ENCODE measurements at places on chromosomes 5 and 9. TPM values are rescaled to one million over a fixed set of nuclear protein-coding genes. Genes with fewer than 3 reads are reported as not detected.

- no peak for DNase-seq
Measured at GRCh38 chr9:96524764-96525163, 74.8 kb downstream of the HABP4 start.

The SLC6A19 gene
- total RNA-seq, result not detected

- no peak for DNase-seq
Measured at GRCh38 chr5:142660731-142661130, 25.2 kb downstream of the FGF1 start.

DNA sequence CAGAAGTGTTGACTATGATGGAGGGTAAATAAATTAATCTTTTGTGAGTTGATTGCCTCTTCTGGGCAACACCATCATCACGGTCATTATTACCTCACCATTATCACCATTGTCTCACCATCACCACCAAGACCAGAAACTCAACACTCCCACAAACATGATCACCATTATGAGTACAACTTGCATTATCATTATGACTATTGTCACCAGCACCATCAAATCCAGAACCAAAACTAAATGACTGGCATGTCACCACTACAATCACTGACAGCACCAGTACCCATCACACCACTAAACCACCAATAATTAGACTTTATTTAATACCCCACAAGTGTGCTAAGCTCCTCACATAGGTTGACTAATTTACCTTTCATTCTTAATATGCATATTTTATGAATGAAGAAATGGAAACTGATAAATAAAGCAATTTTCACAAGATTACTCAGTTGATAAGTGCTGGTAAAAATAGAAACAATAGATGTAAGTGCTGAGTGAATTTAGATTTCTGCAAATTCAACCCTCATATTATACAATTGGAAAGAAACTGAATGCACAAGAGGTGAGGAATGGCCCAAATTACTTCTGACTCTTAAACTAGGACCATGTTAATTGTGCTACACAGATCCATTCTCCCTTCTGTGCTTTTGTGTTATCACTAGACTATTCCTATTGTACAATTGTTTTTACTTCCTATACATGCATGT, 517.8 kb upstream of the PAPPA start:
- no peak for DNase-seq

- DNase-seq, result no peak
Measured at GRCh38 chr5:111782216-111782615, 25.2 kb upstream of the NREP start.

GRCh38 chr9:114746591-114747346, 59.1 kb downstream of the TNFSF15 start:
- no peak for DNase-seq

The WNT8A gene
- not detected for total RNA-seq

DNA sequence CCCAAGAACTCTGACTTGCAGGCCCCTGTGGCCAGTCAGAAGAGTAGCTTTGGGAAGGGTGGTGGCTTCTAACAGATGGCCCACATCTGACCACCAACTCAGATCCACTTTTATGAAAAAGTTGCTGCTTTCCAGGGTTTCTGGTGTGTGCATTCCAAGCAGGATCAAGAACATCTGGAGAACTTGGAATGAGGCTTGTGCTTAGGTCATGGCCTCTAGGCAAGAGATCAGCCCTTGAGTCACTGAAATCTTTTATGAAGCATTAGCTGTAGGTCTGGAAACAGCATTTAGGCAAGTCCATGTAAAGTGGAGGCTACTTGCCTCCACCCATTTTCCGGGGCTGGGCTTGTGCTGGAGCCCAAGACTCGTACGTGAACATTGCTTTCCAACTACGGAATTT, 433.3 kb downstream of the SH3GL2 start:
- DNase-seq, result no peak

DNA sequence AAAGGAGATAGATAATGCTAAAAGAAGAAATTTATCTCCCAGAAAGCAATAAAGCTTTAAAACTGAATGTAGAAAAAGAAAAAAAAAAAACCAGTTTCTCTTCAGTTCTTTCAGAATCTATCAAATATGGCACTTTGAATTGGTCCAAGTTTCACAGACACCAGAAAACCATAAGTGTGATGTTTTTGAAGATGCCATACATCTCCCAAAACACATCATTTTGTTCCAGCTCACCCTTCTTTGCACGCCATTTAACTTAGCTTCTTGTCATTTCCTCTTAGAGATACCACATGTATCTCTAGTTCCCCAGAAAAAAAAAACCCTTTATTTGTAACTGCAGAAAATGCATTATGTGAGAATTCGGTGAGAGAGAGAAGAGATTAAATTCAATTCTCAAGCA, 46.1 kb upstream of the MAMDC2 start:
- no peak for DNase-seq

DNA sequence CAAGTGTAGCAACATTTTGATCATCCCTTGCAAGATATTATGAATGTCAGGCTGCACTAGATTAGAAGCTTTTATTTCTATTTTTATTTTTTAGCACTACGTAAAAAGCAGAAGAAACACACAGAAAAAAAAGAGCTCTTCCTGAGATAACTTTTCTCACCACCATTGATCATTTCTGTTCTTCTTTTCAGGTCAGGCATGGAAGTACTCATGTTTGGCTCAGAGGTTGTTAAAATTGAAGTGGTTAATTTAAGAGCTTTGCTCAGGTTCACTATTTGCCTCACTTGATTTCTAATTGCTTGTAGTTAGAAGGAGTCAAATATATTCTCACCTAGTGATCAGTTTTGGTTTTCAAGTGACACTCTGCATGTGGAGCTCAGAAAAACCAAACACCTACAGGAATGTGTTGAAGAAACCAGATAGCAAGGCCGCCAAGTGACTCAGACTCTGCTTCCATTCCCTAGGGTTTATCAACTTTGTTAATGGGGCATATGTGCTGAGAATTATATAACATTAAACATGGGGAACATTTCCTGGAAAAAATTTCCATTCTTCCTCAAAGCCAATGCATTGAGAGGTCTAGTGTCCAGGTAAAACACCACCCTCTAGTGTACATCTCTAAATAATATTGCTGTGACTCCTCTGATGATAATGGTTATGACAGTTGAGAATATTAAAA, 679.8 kb downstream of the CETN3 start:
- DNase-seq, result no peak

The SARDH gene
- total RNA-seq, result 3.4 TPM

- no peak for DNase-seq
Measured at GRCh38 chr5:77391240-77391765, 100.8 kb downstream of the WDR41 start.

DNA sequence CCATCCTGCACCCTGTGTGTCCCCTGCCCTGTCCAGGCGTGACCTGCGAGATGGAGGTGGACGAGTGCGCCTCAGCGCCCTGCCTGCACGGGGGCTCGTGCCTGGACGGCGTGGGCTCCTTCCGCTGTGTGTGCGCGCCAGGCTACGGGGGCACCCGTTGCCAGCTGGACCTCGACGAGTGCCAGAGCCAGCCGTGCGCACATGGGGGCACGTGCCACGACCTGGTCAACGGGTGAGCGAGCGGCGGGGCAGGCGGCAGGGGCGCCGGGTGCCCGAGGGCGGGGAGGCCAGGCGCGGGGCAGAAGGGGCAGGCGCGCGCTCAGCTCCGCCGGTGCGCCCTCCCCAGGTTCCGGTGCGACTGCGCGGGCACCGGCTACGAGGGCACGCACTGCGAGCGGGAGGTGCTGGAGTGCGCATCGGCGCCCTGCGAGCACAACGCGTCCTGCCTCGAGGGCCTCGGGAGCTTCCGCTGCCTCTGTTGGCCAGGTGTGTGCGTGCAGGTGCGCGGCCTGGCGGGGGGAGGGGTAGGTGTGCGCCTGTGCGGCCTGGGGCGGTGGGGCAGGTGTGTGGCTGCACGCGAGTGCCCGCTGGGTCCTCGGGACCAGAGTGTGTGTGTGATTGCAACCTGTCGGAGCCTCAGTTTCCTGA, 10.0 kb downstream of the CRB2 start:
- peak; percentile 40 for DNase-seq

DNA sequence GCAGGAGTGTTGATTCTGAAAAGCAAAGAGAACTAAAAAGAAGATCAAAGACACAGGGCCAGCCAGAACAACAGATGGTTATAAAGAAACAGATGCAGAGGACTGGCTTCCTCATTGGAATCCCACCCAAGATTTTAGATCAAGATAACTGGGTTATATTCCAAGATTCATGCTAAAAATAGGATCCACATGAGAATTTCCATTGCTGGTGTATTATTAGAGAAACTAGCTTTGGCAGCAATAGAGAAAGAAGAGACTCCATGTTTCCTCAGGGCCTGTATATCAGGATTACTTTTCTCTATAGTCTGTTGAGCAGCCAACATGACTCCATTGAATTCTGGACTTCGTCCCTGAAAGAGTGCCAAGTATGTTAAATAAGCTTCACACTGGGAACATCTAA, 367.3 kb downstream of the TUSC1 start:
- no peak for DNase-seq

The F2RL1 gene
- total RNA-seq, result 5.9 TPM

- DNase-seq, result no peak
Measured at GRCh38 chr5:148378670-148379069, 5.1 kb upstream of the FBXO38 start.

The C9orf43 gene
- 0.35 TPM for total RNA-seq

DNA sequence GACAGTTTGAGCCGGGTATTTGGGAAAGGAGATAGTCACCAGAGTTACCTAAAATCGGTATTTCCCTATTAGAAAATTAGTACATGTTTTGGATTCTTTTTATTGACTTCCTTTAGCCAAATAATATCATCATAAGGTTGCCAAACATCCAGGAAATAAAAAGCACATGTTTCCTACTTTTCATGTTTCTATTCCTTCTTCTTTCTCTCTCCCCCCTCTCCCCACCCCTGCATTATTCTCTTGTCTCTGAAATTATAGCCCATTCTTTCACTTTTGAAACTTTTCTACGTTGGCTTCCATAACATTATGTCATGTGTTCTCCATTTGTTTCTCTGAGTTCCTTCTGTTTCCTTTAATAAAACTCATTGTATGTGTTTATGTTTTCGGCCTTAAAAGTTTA, 161.9 kb downstream of the ALDH1A1 start:
- DNase-seq, result no peak

DNA sequence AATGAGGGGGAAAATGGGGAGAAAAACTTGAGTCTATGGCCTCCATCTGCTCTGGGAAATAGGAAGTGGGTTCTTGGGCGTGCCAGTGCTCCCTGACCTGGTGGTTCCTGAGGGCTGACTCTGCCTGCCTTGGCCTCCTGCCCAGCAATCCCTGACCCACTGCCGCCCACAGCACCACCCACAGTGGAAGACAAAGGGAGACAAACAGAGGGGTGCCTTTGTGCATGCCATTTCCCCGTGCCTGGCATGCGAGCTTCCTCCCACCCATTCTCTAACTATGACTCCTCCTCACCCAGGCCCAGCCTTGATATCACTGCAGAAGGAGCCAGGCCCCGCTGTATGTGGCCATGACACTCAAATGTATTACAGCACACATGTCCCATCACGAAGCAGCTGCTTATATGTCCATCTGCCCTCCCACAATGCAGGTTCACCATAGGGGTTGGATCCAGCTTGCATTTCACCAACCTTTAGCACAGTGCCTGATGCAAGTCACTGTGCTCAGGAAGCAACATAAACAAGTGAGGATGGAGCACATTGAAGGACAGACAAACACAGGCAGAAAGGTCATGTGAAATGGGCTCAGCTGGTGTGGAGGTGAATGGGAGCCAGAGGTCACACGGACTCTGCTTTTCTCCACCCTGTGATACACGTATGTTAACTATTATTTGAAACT, 84.4 kb downstream of the ADRB2 start:
- peak; percentile 86 for DNase-seq

The FAM153A gene
- 3.7 TPM for total RNA-seq

The RFX3 gene
- 25.4 TPM for total RNA-seq

DNA sequence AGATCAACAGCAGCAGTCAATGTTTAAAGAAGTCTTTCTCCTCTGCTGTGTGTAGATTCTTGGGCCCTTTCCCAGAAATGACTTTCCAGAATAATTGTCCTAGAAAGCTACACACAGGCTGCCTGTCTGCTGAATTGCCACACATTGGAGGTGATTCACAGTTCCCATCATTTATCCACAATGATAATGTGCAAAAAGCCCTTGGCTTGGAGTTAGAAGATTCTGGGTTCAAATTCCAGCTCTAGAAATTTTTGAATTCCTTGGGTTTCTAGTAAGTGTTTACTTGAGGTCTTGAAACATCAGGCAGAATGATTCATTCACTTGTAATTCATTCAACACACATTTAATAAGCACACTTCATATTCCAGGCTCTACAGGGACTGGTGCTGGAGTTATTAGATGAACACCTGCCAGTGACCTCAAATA, 28.6 kb upstream of the EPB41L4B start:
- DNase-seq, result no peak

- DNase-seq, result no peak
Measured at GRCh38 chr5:138601444-138601843, 26.2 kb upstream of the HSPA9 start.

The PKN3 gene
- total RNA-seq, result 11.1 TPM

The TSLP gene
- total RNA-seq, result 1.3 TPM

DNA sequence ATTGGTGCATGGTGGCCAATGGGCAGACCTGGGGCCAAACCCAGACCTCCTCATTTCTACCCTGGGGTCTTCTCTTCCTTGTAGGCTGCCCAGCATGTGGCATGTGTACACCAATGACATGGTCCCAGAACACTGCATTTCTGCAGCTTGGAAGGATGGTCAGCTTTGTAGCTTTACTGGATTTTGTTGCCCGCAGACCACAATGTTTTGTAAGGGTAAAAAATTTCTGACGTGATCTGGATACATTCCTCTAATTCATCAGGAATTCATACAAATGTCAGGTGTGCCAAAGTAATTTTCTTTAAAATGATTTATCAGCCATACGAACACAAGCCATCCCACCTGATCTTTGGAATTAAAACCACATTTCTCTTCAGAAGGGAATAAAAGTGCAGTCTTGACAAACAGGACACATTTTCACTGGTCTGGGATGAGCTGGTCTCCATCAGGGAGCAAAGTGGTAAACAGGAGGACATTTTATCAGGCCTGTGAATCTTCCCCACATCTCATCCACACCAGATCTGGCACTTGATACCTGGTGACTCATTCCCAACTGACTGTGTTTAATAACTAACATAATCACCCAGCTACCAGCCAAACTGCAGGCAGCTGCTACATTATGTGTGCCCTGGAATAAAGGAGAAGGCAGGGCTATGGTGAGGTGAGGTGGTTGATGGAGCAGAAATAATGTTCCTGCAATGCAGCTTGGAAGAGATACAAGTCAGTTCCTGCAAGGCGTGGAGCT, 103.9 kb downstream of the SPOCK1 start:
- DNase-seq, result no peak

The DMGDH gene
- total RNA-seq, result 1.3 TPM

GRCh38 chr9:137114613-137115393, at the start of gene DPP7:
DPP7 (minus strand) TSS chr9:137114733; CDS start chr9:137114713, 20 bp downstream.
- peak; percentile 87 for DNase-seq

DNA sequence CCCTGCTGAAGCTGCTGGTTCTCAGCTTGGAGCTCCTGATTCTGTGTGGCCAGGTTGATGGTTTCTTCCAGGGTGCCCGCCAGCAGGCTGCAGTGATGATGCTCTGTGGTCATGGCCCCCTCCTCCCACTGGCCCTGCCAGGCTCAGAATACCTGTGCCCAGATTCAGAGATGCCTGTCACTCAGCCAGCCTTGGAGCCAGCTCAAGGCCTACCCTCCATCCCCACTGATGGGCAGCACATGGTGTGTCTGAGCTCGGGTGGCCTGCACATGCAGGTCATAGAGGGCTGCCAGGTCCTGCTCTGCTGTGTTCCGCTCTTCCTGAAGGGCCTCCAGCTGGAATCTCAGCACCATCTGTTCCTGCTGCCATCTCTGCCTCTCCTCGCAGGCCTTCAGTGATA, 5.4 kb downstream of the SLC35A4 start:
- no peak for DNase-seq

The RECK gene
- total RNA-seq, result 15.2 TPM

The RIOK2 gene
- total RNA-seq, result 21.6 TPM

Measured in lower lobe of right lung (tissue), 2 donors.